Activated T-helper 1 cell treated with anti-CD3 and anti-CD28 coated beads, Interleukin-12 subunit alpha, Interleukin-12 subunit beta, Interleukin-2, Interleukin-4 antibody, amounts not matched to agents 30 ng/mL and 10 ng/mL and 1 ng/mL, durations not matched to agents 14 hours and 24 hours and 36 hours (primary cell): ENCODE measurements at places on chromosomes 6 and 20.
A peak's percentile ranks its signal among the peaks of the same experiment; 100 is the strongest.

GRCh38 chr6:26022737-26023136 is 60.1 kb downstream of the TRIM38 start:
- no peak for DNase-seq

DNA sequence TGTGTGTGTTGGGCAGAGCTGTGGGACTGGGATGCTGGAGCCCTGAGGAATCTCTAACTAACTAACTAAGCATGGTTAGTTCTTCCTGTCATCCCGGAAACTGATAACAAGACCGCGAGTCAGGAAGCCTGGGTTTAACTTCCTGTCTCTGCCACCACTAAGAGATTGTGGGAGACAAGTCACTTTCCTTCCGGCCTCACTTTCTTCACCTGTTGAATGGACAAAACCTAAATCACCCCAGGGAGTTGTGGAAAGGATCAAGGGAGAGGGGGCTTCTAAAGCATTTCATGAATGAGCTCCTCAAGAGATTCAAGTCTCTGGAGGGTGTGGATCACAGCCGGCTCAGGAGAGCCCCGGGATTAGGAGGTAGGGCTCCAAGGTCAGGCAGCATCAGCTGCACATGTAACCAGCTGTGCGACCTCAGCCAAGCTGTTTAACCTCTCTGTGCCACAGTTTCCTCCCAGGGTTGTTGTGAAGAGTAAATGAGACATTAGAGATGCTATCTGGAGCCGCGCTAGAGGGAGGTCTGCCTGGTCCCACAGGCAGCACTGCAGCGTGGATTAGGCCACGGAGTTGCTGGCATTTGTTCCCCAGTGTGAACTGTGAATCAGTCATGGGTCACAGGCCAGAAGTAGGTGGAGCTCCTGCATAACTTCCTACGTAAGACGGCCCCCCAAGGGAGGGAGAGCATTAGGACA is 105.1 kb downstream of the TOX2 start:
- peak; percentile 57 for DNase-seq

- DNase-seq, result no peak
Observed at GRCh38 chr6:13413900-13414555, 73.4 kb downstream of the GFOD1 start.

DNA sequence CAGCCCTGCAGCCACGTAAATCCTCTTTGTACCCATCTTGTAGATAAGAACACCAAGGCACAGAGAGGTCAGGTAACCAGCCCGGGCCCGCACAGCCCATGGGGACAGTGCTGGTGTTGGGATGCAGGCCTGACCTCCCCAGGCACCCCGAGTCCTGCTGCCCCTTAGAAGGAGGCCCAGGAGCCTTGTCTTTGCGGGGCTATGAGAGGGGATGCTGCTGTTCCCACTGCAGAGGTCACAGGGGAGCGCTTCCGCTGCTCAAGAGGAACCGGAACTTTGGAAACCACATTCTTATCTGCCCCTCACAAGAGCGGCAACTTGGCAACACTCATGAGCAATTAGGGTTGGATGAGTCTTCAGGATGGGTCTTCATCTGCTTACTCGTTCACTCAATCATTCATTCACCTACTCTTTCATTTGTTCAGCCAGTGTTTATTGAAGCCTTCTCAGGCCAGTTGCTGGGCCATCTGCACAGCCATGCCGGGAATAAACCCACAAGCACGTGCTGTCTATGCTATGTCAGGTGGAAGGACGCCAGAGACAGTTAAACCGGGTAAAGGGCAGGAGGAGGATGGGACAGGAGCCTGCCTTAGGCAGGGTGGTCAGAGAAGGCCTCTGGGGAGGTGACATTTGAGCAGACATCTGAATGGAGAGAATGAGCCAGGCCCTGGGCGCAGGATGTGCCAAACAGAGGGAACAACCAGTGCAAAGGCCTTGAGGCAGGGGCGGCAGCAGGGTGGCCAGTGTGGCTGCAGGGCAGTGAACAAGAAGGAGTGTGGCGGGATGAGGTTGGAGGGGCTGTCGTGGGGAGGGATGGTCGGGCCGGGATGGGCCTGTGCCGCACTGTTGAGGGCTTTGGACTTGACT is 60.8 kb downstream of the RBM38 start:
- no peak for DNase-seq

GRCh38 chr20:1856424-1856823 is 38.8 kb upstream of the SIRPA start:
- DNase-seq, result no peak
